Activated T-cell treated with anti-CD3 and anti-CD28 coated beads for 4 hours (primary cell): ENCODE measurements at places on chromosomes 3 and 15.

DNA sequence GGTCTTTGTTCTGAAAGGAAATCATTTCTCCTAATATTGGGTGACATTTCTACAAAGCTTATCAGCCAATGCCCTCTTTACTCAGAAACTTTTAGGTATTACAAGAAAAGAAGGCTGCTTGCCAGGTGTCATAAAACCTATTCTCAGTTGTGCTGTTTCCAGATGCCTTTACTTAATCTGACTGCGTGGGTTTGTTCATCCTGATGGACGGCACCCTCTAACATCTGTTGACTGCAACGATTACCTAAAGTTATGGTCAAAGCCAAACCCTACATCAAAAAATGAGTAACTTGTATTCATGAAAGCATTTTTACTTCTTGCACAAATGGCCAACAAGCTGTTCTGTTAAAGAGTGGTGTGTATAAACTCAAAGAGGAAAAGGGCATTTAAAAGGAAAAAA, 207.7 kb upstream of the PDZRN3 start:
- DNase-seq: no peak

DNA sequence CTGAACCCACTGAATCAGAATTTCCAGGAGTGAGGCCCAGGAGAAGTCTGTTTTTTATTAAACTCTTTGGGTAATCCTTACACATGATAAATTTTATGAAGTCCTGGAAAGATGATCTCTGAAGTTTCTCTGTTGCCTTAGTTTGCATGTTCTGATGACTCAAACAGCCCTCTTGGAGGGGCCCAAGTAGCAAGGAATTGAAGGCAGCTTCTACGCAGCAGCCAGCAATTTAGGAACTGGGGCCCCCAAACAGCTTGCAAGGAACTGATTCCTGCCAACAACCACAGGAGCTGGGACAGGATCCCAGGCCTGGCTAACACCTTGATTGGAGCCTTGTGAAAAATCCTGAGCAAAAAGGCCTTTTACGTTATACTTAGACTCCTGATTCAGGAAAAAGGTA, 5.4 kb upstream of the ACP3 start:
- DNase-seq: no peak

- no peak for DNase-seq
Observed at GRCh38 chr3:98733053-98733811, 29.9 kb upstream of the ST3GAL6 start.

DNA sequence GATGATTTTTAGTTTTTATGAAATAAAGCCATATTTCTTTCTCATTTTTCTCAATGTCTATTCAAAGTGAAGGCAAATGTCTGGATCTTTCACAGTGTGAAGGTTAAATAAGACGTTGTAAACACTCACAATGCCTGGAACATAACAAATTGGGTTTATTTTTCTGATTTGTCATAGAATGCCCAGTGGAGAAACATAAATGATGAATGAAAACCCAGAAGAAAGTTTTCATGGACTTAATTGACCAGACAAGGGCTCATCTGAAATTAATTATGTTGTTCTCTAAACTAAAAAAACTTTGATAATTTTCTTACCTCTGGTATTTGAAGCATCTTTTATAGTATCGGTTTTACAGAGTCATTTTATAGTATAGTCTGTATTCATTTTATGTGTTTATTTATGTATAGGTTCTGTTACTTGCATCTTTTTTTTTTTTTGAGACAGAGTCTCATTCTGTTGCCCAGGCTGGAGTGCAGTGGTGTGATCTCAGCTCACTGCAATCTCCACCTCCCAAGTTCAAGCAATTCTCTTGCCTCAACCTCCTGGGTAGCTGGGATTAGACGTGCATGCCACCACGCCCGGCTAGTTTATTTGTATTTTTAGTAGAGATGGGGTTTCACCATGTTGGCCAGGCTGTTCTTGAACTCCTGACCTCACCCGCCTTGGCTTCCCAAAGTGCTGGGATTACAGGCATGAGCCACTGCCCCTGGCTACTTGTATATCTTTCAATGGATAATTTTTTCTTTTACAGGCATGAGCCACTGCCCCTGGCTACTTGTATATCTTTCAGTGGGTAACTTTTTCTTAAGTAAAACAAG, 15.1 kb upstream of the BNIP2 start:
- no peak for DNase-seq

GRCh38 chr15:59290295-59291212, 82.1 kb downstream of the MYO1E start:
- no peak for DNase-seq

- no peak for DNase-seq
Observed at GRCh38 chr15:73172508-73172907, 120.2 kb downstream of the NEO1 start.

DNA sequence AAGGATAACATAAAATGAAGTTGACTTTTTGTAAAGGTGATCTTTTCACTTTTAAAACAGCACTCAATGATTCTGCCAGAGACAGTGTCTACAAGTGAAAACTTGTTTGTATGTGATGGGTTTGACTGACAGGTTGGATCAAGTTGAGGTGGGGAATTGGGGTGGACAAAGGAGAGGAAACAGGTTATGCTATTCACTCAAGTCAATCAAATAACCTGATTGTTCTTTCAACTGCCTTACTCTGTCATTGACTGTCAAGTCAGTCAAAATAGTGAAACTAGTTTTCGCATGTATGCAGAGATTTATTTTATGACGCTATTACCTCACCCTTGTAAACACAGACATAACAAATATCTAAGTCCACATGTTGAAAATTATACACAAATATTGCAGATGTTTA, 187.7 kb downstream of the ROBO2 start:
- no peak for DNase-seq

DNA sequence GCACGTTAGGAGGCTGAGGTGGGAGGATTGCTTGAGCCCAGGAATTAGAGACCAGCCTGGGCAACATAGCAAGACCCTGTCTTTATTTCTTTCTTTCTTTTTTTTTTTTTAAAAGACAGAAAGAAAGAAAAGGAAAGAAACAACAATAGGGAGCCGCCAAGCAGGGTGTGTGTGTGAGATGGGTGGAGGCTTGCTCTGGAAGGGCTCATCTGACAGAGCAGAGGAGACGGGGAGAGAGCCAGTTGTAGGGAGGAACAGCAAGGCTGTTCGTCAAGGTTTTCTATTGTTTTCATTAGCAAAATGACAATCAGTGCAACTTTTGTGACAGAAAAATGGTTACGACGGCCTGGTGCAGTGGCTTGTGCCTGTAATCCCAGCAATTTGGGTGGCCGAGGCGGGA, 69.3 kb downstream of the CDC25A start:
- no peak for DNase-seq

GRCh38 chr15:53836618-53837017, 77.2 kb upstream of the WDR72 start:
- DNase-seq: no peak

DNA sequence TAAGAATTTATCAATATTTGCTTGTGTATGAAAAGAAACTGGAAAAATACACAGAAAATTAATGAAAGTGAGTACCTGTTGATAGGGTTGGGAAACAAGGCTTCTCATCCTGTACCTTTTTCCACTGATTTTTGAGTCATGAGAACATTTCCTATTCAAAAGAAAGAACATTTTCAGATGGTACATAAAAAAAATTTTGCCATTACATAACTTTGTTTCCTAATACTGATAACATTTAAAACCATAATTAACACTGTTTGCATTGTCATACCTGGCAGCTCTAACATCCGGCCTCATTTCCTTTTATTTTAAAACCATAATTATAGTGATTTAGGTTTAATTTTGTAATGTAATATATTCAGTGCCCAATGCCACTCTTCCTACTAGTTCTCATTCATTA, 11.7 kb downstream of the NKTR start:
- no peak for DNase-seq

- no peak for DNase-seq
Observed at GRCh38 chr15:77415450-77416147, 4.3 kb downstream of the PEAK1 start.

GRCh38 chr3:159749406-159749805, 239.2 kb upstream of the IL12A start:
- no peak for DNase-seq
